ENCODE measurements at places on chromosomes 2 and 18.

DNA sequence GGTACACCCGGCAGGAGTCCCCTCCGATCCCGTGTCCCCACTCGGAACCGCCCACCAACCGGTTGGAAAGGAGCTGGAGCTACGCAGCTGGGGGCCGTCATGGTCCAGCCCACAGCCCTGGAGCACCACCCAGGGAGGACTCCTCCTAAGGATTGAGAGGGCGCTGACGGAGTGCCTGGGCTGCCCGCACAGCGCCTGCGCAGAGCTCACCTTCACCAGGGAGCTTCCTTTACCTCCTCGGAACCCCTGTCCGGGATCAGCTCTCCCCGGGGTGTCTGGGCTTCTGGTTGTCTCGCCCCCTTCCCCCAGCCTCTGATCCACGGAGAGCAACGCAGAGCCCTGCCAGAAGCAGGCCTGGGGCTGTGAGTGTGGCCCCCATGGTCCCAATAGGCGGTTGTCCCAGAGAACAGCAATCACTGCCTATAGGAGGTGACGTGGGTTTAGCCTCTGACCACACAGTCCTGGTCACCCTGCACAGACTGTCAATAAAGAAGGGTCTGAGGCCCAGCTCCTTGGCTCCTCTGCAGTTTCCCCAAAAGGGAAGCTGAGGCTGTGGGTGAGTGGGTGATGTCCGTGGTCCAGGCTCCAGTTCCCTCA lies 14.6 kb downstream of the ALPG start:
- DNase-seq: no peak

- DNase-seq: peak; percentile 67
Measured at GRCh38 chr2:98460573-98461497, 16.2 kb downstream of the INPP4A start.

- DNase-seq: no peak
Measured at GRCh38 chr2:99200076-99200800, 19.3 kb downstream of the MRPL30 start.

GRCh38 chr2:191358325-191359025 lies 113.3 kb downstream of the MYO1B start:
- DNase-seq: no peak

GRCh38 chr2:76314271-76315020 lies 603.7 kb upstream of the GCFC2 start:
- DNase-seq: no peak
